Peyer's patch (tissue), 4 donors: ENCODE measurements at places on chromosomes 3 and 15.
A peak's percentile ranks its signal among the peaks of the same experiment; 100 is the strongest.

GRCh38 chr3:183966361-183966791 lies 51.3 kb downstream of the ABCC5 start:
- no peak for DNase-seq

DNA sequence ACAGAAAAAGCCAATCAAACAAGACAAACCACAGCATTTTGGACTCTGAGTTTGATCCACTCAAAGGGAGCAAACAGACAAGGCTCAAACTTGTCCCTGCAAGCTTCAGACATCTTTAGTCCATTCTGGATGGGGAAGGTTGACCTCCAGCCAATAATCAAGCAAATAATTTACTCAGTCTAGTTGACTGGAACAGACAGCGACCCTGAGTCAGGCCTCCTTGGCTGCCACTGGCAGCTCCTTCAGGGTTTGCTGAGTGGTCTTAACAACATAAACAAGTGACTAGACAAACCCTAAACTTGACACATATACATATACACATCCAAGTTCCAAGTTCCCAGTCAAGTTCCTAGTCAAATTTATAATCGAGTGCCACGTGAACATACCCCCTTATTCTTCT lies 313.9 kb downstream of the POLQ start:
- no peak for DNase-seq

GRCh38 chr3:192894676-192895075 lies 23.0 kb downstream of the MB21D2 start:
- DNase-seq = no peak

DNA sequence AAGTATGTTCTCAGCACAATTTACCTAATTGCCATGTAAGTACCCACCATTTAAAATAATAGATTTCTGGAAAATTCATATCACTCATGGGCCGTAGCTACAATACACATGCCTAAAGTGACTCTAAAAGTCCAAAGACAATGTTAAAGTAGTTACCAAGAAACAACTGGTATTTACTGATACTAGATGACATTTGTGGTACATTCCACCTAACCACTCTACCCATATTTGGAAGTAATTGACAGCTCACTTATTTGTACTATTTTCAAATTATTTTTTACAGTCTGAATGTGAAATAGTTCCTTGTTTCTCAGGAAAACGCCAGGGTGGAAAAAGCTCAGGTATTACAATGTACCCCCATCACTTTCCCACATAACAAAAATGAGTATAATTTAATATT lies 573.0 kb downstream of the MECOM start:
- DNase-seq = no peak

DNA sequence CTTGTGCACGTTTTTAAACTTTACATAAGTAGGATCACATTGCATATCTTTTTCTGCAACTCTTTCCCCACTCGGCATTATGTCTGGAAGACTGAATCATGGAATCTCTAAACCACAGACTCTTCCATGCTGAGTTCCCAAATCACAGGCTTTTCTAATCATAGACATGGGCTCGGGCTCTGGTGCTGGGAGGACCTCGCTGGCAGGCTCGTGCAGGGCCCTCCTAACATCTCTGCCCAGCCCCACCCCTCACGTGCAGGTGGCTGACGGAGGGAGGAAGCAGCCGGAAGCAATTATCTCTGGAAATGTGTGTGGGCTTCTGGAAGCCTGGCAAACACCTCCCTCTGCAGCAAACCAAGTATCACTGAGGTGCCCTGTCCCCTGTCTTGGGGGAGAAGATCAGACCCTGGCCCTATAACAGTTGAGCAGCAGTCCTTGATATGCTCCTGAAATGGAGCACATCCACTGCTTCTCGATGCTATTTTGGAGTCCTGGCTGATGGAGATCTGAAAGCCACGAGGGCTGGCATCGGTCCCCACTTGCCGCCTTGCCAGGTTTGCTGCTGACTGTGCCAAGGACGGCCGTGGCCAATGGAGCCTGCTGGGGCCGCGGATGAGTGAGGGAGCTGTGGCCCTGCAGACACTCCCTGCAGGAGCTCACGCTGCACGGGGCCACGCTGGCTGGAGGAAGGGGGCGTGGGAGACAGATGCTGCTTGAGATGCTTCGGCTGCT lies 4.4 kb upstream of the IQSEC1 start:
- DNase-seq = no peak

- no peak for DNase-seq
Observed at GRCh38 chr3:105758451-105758850, 110.4 kb downstream of the CBLB start.

GRCh38 chr3:11120091-11120805 lies 34.0 kb upstream of the HRH1 start:
- no peak for DNase-seq

GRCh38 chr3:8619548-8619947 lies 25.1 kb downstream of the SSUH2 start:
- DNase-seq = no peak

DNA sequence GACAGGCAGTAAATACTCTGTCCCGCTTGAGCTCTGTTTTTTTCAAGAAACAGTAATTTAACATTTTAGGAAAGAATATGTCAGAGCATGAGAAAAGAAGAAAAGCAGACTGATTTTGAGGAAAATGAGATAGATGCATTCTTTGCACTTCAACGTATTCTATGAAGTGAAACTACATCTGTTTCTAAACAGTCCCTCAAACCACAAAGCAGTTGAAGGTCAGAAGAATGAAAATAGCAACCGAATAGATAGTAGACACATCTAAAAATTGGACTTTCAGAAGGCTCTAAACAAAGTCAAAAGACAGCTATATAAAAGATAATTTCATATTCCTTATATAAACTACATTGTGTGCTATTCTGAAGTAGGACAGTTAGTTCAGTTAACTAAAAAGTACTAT lies 172.6 kb upstream of the LRRC3B start:
- DNase-seq = no peak

- no peak for DNase-seq
Observed at GRCh38 chr3:24305795-24306467, 188.7 kb downstream of the THRB start.

DNA sequence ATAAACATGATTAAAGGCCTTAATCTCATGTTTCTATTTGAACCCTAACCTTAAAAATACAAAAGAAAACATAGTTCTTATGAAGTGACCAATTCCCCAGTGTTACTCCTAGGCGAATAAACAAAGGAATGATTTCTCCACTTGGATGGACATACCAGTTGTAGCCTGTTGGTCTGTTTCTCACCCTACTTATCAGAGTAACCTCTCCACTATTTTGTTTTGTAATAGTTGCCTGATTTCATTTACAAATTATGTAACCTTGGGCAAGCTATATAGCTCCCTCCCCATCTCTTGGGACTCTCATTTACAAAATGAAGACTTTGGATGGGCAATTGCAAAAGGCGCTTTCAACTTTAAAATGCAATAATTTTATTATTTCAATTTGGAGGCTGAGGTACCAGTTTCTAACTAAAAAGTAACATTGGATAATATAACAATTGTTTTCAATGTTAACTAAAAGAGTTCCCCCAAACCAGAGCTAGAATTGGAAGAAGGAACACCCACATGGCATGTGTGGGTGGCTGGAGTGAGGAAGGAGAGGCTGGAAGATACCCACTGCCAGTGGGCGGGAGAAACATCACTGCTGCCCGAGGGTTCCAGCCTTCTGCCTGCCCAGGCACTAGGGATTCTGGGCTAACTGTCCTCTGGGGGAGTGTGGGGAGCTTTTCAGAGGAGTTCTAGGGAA lies 74.2 kb downstream of the RFTN1 start:
- DNase-seq = no peak

DNA sequence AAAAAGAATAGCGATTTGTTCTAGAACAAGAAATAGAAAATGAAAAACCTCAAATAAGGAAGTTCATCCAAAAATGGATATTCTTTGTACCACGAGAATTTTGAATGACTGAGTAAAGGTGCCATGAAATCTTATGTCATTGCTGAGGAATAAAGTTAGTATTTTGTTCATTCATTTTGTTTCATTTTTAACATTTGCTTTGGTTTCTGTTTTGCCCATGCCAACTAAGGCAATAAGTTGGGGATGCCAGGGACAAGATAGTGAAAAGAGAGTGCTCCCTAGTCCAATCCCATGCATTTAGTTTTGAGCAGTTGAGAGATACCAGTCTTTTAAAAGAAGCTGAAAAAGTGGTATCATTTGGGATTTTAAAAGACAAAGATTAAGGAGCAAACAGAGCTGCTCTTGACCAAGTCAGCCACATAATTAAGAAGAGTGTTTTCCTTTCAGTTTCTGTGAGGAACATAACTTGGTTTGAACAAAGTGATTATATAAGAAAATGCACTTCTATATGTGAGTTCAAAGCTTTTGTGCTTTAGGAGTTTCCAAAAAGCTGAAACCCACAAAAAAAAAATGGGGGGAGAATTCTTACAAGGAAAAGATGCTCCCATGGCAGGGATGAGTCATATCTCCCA lies 201.4 kb downstream of the PLOD2 start:
- no peak for DNase-seq

GRCh38 chr3:180189310-180189648 lies 152.5 kb upstream of the PEX5L start:
- DNase-seq = no peak

- DNase-seq = no peak
Observed at GRCh38 chr3:45909542-45909941, 23.2 kb downstream of the CCR9 start.

DNA sequence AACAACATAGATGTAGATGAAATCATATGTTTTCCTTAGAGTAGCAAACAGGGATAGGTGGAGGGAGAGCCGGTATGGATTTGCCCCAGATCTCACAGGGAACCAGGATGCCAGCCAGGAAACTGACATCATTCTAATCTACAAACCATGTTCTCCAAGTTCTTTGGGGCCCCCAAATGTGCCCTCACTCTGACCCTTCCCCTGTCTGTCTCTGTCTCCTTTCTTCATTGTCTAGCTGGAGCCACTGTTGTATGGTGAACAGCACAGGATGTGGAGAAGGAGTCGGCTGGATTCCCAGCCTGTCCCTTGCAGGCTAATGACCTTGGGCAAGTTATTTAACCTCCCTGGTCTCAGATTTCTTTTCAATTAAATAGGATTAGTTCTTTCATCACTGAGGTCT lies 962 bp downstream of the ATP13A5 start:
- DNase-seq = no peak

- DNase-seq = peak; percentile 70
Observed at GRCh38 chr3:167626490-167626889, 27.3 kb downstream of the WDR49 start.

GRCh38 chr3:58266577-58266976 lies 29.0 kb downstream of the ABHD6 start:
- no peak for DNase-seq

GRCh38 chr3:111128884-111129283 lies 57.3 kb downstream of the NECTIN3 start:
- DNase-seq = no peak

GRCh38 chr3:24220859-24221657 lies 273.6 kb downstream of the THRB start:
- no peak for DNase-seq

- no peak for DNase-seq
Observed at GRCh38 chr3:36871379-36872126, 73.3 kb downstream of the TRANK1 start.

DNA sequence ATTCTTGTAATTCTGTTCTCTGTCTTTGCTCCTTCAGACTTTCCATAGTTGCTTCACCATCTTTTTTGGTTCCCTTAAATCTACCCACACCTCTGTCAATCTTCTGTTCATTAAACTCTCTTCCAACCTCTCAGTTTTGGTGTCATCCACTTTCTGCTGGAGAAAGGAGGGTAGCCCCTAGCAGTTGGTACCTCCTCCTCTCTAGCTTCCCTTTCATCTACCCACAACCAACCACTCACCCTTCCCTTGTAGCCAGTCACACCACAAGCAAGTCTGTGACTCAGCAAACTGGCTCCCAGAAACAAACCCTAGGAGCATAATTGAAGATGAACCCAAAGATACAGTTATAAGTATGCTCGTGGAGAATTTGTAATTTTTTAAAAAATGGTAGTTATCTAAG lies 318.6 kb downstream of the FHIT start:
- no peak for DNase-seq
